ENCODE measurements at places on chromosomes 16 and 17. TPM values are rescaled to one million over a fixed set of nuclear protein-coding genes. Genes with fewer than 3 reads are reported as not detected.

Gene MYH13
- not detected for polyA plus RNA-seq

Gene TEX19
- not detected for polyA plus RNA-seq

Gene COG4
- polyA plus RNA-seq = 29.3 TPM

Gene BICDL2
- 12.7 TPM for polyA plus RNA-seq

Gene ASIC2
- polyA plus RNA-seq = 0.03 TPM

Gene QRICH2
- 2.5 TPM for polyA plus RNA-seq

Gene SEZ6
- 0.07 TPM for polyA plus RNA-seq

Gene KRT24
- polyA plus RNA-seq = 0.08 TPM

Gene DRC3
- polyA plus RNA-seq = 6.6 TPM

Gene RASD1
- polyA plus RNA-seq = 13.5 TPM

Gene PDP2
- 4.9 TPM for polyA plus RNA-seq

Gene KAT8
- 73.2 TPM for polyA plus RNA-seq

Gene RPRML
- 0.10 TPM for polyA plus RNA-seq

Gene GAST
- polyA plus RNA-seq = not detected
